Activated CD8-positive, alpha-beta memory T cell treated with anti-CD3 and anti-CD28 coated beads for 48 hours (primary cell): ENCODE measurements at places on chromosomes 1 and 21.

GRCh38 chr1:78472851-78473496 lies 17.8 kb upstream of the PTGFR start:
- DNase-seq, result no peak

DNA sequence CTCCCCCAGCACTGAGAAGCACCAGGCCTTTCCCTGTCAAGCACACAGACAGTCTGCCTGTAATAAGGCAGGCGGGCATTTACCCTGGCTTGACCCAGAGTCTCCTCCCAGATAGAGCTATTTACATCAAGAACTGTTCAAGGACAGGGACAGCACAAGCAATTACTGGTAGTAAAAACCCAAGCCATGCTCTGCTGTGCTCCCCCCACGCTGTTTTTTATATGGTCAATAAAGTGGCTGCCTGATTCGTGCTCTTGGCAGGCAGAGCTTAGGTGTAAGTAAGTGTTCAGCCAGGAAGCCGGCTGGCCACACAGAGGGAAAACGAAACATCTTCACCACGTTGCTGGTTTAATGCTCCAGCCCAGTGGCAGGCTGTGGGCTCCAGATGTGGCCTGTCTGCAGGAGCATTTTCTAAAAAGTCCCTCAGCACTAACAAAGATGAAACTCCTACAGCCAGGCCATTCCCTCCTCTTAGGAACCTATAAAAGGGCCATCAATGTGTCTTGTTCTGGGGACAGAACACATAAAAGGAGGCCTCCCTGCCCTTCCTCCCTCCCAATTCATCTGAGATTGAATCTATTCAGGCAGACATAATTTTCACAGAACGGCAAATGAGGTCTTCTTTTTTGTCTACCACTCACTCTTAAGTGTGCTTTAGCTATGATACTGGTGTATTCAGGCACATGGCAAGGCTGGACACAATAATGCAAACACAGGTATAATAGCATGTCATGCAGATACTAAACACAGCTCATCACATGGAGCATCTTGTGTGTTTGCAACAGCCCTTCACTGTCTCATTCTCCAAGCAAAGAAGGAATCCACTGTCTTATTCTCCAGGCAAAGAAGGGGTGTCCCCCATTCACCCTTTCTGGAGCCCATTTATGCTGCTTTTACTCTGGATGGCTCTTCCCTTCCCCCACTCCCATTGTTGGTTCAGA lies 378.9 kb downstream of the HHAT start:
- DNase-seq, result no peak

- no peak for DNase-seq
These were observed 96.5 kb upstream of the CD34 start for GRCh38 chr1:208007319-208007937.

- DNase-seq, result no peak
These were observed 41.0 kb upstream of the ID3 start for GRCh38 chr1:23600283-23600682.

DNA sequence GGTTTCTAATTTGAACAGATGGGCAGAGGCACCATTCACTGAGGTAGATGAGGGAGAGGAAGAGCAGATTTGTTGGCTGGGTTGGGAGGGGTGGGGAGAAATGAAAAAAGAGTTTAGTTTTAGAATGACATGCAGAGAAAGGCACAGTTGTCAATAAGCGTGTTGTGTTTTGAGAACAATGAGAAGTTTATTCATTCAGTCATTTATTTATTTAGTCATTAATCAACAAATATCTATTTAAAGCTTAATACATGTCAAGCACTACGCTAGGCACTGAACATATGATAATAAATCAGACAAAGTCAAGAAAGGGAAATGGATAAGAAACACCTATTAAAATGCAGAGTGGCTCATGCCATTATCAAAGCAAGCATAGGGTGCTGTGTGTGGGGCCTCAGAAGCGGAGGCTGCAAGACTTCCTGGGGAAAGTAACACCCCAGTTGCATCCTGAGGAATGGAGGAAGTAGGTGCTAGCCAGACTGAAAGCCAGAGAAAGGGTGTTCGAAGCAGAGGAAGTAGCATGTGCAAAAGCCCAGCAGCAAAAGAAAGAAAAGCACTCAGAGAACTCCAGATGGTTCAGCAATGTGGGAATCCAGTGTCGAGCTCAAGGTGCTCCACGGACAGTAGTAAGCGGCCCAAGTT lies 114.1 kb downstream of the RNF220 start:
- no peak for DNase-seq
